ENCODE measurements at places on chromosomes 7 and 10. TPM values are rescaled to one million over a fixed set of nuclear protein-coding genes. Genes with fewer than 3 reads are reported as not detected.

Gene CCAR1
- total RNA-seq: 64.5 TPM

Gene EXOSC1
- 46.9 TPM for total RNA-seq

Gene SPDYE1
- total RNA-seq: not detected

Gene CTTNBP2
- 0.43 TPM for total RNA-seq

Gene NCF1
- not detected for total RNA-seq

Gene WDFY4
- not detected for total RNA-seq

Gene PDCD11
- 76.1 TPM for total RNA-seq

Gene MEOX2
- not detected for total RNA-seq

Gene OLAH
- not detected for total RNA-seq

Gene EPO
- total RNA-seq: not detected

Gene OR2A12
- total RNA-seq: not detected

Gene MRLN
- total RNA-seq: 16.0 TPM

Gene ADRA2A
- 0.79 TPM for total RNA-seq

Gene CNPY1
- total RNA-seq: not detected

Gene CCL24
- not detected for total RNA-seq

Gene PILRB
- total RNA-seq: 13.3 TPM

Gene GOLGA7B
- total RNA-seq: 0.93 TPM

Gene METTL27
- total RNA-seq: 0.55 TPM

Gene DLX6
- 3.4 TPM for total RNA-seq

Gene LIPN
- not detected for total RNA-seq

Gene ETV1
- 45.4 TPM for total RNA-seq

Gene FGL2
- total RNA-seq: 1.3 TPM

Gene WDR37
- total RNA-seq: 6.1 TPM

Gene ZNF487
- 0.38 TPM for total RNA-seq

Gene POT1
- total RNA-seq: 77.7 TPM

Gene GPRIN2
- total RNA-seq: not detected

Gene SPDYE5
- not detected for total RNA-seq

Gene PODXL
- total RNA-seq: 78.1 TPM

Gene HOXA9
- total RNA-seq: 0.30 TPM

Gene FXYD4
- not detected for total RNA-seq

Gene IKZF1
- not detected for total RNA-seq

Gene CALHM3
- total RNA-seq: not detected

Gene SAP25
- 0.30 TPM for total RNA-seq

Gene ARMC3
- not detected for total RNA-seq

Gene SPDYE8
- total RNA-seq: not detected

Gene FRMPD2
- total RNA-seq: not detected

Gene BUD23
- 91.7 TPM for total RNA-seq

Gene COMMD3
- 47.7 TPM for total RNA-seq

Gene OR2A7
- total RNA-seq: not detected

Gene KIN
- 10.8 TPM for total RNA-seq

Gene MDFIC
- 72.3 TPM for total RNA-seq

Gene PRSS1
- not detected for total RNA-seq

Gene NKX1-2
- total RNA-seq: 0.56 TPM

Gene ARHGEF5
- total RNA-seq: not detected

Gene PANK1
- total RNA-seq: 13.6 TPM

Gene TPK1
- 3.1 TPM for total RNA-seq

Gene GRM3
- not detected for total RNA-seq

Gene MCM10
- 53.1 TPM for total RNA-seq

Gene TMEM140
- 0.12 TPM for total RNA-seq
